Activated CD4-positive, CD25-positive, alpha-beta regulatory T cell treated with anti-CD3 and anti-CD28 coated beads, Interleukin-2, amount 50 U/mL, for 16 hours (primary cell): ENCODE measurements at places on chromosomes 13 and 19.
A peak's percentile ranks its signal among the peaks of the same experiment; 100 is the strongest.

DNA sequence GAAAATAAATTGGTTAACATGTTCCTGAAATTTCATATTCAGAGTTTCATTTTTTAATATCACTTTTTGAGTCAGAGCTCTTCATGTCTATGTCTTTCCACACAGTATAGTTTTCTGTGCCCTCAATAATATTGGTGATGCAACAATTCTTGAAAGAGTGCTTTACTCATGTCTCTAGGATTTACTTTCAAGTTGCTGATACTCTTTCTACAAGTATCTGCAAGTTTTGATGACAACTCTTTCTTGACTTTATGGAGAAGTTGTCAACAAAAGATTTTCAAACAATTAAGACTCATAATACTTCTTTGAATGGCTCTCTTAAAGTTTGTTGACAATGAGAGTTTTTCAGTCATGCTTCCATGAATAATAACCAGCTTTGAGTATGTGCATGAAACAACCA lies 561.7 kb downstream of the DIAPH3 start:
- DNase-seq: no peak

GRCh38 chr19:39187552-39187943 lies 9.2 kb upstream of the NCCRP1 start:
- no peak for DNase-seq

DNA sequence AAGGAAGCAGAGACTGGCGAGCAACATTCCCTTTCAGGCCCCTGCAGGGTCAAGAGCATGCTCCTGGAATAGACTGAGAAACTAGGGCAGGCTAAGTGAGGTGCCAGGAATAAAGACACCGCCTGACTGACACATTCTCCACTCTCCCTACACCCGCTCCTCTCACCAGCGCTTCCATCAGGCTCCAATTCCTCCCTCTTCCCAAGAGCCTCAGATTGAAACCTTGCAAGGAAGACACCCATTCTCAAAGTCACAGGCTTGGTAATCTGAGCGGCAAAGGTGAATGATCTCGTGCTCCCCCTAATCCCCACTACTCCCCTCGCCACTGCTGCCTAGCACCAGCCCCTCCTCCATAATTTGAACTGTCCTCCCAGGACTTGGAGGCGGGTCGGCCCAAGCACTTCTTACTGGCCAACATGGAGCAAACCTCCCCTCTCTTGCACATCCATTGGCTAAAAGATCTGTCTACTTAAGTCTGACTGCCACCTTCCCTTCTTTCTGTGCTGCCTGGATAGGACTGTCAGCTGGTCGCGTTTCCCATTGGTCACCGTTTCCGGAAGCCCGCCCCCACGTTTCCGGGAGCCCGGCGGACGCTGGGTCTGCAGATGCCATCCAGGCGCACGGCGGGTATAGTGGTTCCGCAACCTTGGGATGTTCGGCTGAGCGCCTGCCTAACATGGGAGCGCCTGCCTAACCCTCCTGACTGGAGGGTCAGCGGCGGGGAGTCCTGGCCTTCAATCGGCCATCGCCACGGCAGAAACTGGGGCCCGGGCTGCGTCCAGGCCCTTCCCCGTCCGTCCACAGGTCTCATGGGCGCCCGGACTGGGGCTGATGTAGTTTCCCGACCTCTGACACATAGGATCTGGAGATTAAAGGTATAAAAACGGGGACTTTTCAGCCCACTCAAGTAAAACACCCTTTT lies 33.6 kb downstream of the ZNF383 start:
- no peak for DNase-seq

- DNase-seq: no peak
Measured at GRCh38 chr19:38809592-38810252, 3.0 kb downstream of the LGALS4 start.

GRCh38 chr19:58563034-58563573 lies 4.7 kb upstream of the UBE2M start:
- DNase-seq: no peak

- DNase-seq: no peak
Measured at GRCh38 chr19:19059018-19059836, 4.6 kb upstream of the SLC25A42 start.

GRCh38 chr13:47334173-47334572 lies 437.3 kb upstream of the HTR2A start:
- no peak for DNase-seq

- peak; percentile 22 for DNase-seq
Measured at GRCh38 chr19:3285647-3286176, 61.3 kb downstream of the CELF5 start.

GRCh38 chr13:32320528-32320927 lies 5.2 kb downstream of the BRCA2 start:
- no peak for DNase-seq

DNA sequence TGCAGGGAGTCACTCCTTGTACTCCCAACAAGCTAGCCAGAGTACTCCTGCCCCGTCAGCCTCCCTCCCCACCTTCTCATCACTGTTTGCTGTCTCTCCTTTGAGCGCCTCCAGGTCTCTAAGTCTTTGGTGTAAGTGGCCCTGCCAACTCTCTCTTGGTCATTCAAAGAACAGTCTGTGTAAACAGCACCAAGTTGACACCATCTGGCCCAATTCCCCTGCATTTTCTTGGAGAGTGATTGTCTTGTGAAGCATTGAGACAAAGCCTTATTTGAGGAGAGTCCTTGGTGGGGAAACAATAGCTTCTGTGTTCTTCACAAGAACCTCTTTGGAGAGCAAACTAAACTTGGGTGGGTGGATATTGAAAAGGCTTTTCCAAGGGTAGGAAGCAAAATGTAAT lies 114.6 kb upstream of the RNF113B start:
- no peak for DNase-seq

DNA sequence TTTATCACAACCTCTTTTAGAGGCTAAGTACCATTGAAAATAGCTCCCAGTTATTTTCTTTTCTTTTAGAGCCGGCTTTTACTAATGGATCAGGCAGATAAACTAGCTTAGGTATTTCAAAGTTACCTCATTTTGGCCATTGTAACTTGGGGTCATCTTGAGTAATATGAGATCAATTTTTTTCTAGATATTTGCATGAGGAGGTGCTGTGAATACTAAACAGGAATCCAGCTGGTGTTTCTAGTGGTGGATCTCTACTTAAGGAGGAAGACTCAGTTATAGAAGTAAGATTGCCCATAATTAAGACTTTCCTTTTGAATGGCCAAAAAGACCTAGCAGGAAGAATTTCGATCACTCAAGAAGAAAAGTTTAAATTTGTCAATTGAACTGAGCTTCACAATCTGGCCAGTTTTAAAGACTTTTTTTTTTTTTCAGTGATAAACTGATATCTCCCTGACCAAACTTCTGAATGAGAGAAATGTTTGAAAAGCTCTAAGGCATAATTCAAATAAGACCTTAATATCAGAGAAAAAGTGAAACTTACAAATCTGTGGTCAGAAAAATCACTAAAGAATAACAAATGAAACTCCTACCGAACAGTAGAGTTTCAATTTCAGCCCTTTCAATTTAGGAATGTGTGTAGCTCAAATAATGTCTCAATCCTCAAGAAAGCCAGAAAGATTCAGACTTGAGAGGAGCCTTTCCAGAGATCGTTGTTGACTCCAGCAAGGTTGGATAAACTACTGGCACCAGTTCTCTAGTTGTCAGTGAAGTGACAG lies 11.6 kb upstream of the NAA16 start:
- no peak for DNase-seq

DNA sequence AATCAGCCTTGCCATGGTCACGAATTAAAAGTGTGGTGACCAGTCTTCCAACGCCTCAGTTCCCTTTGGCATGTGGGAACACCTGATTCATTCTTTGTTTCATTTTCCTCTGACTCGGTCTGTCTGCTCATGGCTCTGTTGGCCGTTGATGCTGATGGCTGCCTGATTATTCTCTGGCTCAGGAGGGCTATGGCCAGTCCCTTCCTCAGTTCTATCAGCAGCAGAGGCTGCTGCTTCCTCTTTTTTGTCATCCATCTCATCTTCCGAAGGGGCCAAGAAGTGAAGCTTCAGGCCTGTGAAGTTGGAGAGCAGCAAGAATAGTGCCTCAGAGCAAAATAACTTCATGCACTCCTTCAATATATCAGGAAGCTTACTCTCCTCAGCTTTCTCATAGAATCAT lies 9.5 kb upstream of the MLNR start:
- DNase-seq: no peak

DNA sequence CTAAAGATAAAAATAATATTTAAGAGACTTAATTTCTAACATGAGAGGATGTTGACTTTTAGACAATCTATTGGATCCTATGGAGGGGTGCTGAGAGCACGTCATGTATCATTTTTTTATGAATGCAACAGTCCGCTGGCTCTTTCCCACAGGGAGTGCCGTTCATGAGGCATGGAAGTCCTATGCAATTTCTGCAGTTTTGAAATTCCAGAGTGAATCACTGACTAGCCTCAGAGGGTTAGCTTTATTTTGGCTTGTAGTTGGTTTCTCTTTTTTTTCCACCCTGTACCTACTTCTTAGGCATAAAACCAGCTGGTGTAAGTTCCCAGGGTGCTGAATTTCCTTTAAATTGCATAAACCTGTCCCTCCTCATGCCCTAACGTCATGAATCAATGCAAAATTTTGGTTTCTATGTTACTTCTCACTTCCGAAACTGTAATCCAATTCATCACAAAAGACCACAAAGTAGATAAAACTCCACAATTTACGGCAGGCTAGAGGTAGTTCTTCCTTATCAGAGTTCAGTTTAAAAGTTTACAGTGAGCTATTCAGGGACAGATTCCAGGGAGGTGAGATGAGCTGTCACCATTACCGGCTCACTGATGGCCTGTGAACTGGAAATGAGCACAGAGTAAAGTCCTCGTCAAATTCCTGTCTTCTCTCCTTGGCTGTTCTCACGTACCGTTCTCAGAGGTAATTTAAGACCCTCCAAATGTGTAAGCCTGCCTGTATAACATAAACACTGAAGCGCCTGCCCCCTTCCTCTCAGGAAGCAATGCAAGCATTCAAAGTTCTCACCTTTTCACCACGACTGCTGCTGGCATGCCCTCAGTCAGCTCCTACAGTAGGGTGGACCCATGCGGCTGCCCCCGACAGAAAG lies 216.6 kb upstream of the SLC10A2 start:
- DNase-seq: no peak

DNA sequence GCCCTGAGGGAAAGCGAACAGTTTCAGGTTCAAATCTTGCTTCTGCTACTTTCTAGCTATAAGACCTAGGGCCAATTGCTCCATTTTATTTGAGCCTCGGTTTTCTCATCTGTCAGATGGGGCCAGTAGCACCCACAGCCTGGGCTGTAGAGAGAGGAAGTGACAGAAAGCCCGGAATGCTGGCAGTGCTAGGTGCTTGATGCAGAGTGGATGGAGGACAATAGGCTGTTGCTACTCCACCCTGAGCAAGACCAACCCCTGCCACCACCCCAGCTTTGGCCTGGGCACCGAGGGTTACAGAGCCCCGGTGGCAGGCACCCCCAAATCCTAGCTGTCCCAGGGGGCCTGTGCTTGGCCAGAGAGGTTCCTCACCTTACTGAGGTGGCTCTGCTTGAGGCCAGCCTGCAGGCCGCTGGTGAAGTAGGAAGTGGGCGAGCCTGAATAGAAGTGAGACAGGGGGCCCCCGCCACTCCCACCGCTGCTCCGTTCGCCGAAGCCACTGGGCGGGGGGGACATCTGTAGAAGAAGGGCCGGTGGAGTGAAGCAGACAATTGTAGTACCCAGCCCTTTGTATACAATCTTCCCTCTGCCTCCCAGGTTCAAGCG lies 2.1 kb upstream of the FDX2 start:
- no peak for DNase-seq

DNA sequence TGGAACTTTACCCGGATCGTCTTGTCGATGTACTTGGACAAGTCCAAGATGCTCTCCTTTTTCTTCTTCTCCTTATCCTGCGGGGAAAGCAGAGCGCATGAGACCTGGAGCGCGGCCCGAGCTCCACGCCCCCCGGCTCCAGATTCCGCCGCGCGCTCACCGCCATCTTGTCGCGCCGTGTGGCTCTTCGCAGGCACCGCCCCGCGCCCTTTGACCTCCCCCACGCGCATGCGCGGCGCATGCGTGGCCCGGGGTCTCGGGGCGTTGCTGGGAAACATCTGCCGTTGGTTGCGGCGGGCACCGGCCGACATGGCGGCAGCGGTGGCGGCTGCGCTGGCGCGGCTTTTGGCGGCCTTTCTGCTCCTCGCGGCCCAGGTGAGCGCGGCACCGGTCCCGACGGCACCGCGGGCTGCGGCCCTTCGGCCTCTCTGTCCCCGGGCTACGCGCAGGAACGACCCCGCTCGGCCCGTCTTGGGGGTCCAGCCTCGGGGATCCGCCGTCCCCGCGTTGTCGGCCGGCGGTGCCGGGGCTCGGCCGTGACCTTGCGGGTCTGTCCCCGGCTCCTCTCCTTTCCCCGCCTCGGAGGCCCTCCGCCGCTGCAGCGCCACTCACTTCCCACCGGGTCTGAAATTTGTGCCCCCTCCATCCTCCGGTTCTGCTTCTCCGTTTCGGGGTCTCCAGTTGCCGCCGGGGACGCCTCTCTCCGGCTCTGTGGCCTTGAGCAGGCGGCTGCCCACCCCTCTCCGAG lies at the start of the genes LSM7 and SPPL2B:
TSS of gene LSM7 (minus strand) at position 186 of the 748 bp plus-strand sequence. CDS start at position 166, 20 bp downstream.
TSS of gene SPPL2B (plus strand) at position 284 of the 748 bp plus-strand sequence. CDS start at position 310, 26 bp downstream.
- DNase-seq: peak; percentile 92
